ENCODE measurements at places on chromosomes 5 and 9. TPM values are rescaled to one million over a fixed set of nuclear protein-coding genes. Genes with fewer than 3 reads are reported as not detected.

Gene C9
- total RNA-seq: 0.05 TPM

Gene GMCL2
- total RNA-seq: not detected

GRCh38 chr9:137462396-137462985, 3.4 kb upstream of the NSMF start:
- DNase-seq: no peak

DNA sequence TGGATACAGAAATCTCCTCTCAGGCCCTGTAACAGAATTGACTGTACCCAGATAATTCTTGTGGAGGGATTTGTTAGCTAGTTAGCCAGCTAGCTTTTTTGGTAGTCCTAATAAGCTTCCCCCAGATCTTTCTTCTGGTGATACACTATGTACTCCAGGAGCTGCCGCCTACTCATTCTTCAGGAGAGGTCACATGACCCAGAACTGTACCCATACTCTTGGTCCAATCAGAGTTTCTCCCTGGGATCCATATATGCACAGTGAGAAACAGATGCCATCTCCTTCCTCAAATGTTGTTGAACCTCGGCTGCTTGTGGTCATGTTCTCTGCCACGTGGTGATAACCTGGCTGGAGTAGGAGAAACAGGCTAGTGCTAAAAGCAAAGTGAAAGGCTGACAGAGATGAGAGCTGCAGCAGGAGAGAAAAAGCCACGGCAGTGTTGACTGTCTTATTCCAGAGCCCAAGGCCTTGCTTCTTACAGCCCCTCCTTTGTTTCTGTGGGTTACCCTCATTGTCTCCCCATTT, 123.0 kb upstream of the RFX3 start:
- no peak for DNase-seq

Gene SGCD
- 32.3 TPM for total RNA-seq

GRCh38 chr9:132241840-132242620, 80.2 kb downstream of the NTNG2 start:
- DNase-seq: no peak

DNA sequence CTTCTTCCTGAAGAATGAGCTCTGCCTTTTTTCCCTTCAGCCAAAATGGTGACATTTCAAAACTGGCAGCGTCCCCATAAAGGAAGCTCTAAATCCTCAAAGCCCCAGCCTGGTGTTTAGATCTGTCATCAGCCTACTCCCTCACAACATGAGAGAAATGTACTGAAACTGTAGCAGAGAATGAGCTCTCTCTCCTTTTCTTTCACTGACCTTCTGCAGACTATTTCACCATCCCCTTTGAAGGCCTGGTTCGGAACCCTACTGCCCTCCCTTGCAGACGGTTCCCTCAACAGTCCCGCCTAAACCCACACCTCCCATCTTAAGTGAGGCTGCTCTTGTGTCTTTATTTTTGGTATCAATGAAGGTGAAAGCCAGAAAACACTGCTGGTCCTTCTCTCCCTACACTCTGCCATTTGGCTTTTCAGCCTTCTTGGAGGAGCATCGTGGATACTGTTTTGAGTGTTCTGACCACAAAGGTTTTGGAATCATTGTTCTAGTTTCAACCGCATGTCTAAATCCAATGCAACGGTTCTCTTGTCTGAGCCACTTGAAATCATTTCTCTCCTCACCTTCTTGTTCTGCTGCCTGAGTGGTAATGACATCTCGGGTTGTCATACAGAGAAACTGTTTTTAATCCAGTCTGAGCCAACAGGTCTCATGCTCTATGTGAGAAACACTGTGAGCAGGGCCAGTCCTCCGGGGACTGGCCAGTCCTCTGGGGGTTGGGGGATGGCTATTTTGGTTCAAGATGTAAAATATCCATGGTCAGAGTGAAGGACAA, 39.0 kb downstream of the ITK start:
- no peak for DNase-seq

Gene SV2C
- not detected for total RNA-seq
